ENCODE measurements at places on chromosomes 6 and 20. TPM values are rescaled to one million over a fixed set of nuclear protein-coding genes. Genes with fewer than 3 reads are reported as not detected.

CST4 gene
- not detected for total RNA-seq

MUCL3 gene
- not detected for total RNA-seq

ULBP1 gene
- 10.4 TPM for total RNA-seq

SDC4 gene
- total RNA-seq: 139 TPM

NKX2-2 gene
- not detected for total RNA-seq

NKX2-4 gene
- not detected for total RNA-seq

SRSF3 gene
- 317 TPM for total RNA-seq

All from HFFc6 (cell line).